Liver (tissue), 10 donors: ENCODE measurements at places on chromosomes 6 and 20.

DNA sequence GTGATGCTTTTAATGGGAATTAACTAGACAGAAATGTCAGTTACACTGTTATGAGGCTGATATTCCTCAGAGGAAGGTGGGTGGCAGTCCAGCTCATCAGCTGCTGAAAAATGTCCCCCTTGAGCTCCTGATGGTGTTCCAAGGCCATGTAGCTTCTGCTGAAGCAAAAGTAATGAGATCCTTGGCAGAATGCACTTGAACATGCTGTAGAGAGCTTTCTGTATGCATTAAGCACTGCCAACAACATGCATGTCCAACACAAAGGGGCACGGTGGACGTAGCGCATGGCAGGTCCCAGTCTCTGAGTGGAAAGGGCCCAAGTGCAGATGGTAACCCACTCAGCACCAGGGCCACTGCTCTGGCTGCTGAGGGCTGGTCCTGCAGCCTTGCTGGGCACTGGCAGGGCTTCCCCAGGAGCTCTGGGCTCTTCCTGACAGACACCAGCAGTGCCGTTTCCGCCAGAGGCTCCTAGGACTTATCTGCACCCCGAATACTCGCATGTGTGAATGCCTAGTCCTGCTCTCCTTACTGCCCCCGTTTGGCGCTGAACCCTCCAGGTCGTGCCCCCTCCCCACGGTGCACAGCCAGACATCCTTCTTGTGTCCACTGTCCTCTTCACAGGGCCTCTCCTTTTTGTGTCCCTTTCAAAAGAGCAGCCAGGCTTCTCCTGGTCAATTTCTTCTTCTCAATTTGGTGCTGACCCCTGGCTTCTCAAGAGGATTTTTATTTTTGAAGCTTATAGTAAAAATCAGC, 18.6 kb upstream of the SYNDIG1 start:
- no peak for DNase-seq

- DNase-seq = no peak
Observed at GRCh38 chr6:121932076-121932991, 467.1 kb upstream of the HSF2 start.

- no peak for DNase-seq
Observed at GRCh38 chr6:6943421-6943820, 164.3 kb upstream of the RREB1 start.

- DNase-seq = peak; percentile 76
Observed at GRCh38 chr6:37029249-37029971, 24.0 kb downstream of the FGD2 start.

DNA sequence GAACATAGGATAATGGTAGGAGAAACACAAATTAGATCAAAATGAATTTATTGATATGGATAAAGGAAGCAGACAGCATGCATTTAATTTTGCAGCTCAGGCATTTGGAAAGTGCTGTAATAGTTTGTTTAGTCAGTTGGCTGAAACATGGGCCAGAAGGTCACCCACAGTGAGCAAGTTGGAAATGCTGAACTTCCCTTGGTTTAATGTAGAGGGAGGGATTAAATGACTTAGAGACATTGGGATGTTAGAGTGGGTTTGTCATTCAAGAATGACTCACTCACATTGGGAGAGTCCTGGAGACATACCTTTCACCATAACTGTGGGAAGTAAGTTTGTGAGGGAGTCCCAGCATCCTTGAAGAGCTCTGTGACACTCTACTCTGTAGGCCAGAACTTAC, 231.5 kb upstream of the PLCB4 start:
- DNase-seq = no peak

- DNase-seq = no peak
Observed at GRCh38 chr6:1616701-1617463, 7.2 kb downstream of the FOXC1 start.

DNA sequence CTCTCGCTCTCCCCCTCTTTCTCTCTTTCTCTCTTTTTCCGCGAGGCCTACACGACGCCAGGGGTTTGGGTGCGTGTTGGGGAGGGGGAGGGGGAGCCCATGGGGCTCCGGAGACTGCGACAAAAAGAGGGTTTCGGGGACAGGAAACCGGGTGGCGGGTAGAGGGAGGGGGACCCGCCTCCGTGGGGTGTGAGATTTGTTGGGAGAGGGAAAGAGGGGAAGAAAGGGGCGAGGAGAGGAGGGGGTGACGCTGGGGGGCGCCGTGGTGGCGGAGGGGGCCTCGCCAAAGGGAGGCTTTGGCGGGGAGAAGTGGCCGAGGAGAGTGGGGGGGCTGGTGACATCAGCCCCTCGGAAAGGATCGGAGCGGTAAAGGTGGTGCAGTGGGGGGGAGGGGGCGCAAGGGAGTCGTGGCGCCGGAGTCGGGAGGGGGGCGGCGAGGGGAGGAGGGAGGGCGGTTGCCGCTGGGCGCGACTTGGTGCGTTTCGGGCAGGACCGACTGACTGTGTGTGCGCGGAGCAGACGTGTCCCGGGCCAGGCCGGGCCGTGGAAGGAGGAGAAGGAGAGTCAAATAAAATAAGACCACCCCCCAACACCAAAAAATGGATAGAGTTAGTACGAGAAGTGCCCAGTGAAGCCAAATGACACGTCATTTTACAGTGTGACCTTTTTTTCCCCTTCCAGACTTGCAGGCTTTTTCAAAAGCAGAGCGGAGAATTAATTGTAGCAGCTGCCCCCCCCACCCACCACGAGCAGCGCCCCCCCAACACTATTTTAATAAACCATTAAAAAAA, 39.8 kb downstream of the GNAS start:
- DNase-seq = peak; percentile 76

GRCh38 chr6:126056355-126057004, 70.1 kb downstream of the TRMT11 start:
- no peak for DNase-seq

- DNase-seq = no peak
Observed at GRCh38 chr20:21214431-21214830, 88.5 kb downstream of the KIZ start.

DNA sequence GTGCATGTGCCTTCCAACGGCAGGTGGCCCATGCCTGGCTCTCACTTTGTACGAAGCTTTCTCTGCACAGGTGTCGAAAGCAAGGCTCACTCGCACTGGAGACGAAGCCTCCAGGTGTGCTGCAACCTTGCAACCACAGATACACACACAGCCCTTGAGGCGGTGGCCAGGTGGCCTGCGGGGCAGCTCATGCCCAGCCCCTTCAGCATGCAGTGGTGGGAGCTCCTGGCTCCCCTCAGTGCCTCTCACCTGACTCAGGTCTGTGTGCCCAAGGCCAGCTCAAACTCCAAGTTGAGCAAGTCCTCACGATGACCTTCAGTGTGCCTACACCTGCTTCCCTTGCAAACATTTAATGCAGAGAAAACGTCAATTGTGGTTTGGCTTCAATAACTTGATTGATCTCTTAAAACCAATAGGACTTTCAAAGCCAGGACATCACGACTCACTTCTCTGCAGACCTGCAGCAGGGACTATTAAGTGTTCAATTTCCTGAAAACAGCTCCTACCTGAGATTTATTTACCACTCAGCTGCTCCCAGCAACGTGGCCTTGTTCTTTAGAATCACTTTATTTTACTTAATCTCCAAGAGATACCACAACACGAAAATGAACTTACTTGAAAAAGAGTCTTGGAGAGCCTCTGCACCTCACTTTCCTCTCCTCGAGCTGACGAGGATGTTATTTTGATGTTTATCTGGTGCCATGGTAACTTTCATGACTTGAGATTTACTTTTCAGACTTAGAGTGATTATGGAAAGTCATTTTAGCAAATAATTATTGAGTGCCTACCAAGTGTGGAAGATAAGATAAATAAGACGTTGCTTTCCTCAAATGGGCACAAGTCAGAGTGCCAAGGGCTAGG, 86.3 kb downstream of the SLC22A23 start:
- no peak for DNase-seq

DNA sequence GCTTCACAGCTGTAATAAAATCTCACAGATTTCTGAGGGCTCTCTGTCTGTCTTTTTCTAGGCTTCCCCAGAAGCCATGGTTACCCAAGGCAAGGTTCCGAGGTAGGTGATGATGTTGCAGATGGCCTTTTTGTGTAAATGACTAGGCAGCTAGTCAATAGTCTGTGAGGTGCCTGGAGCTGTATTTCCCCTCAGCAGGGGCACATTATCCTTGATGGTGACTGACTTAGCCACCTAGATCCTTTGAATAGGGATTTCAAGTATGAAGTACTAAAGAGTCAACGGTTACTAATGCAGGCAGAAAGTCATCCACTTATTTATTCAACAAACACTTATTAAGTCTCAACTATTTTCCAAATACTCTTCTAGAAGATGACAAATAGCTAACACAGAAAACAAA, 49.3 kb upstream of the L3MBTL3 start:
- no peak for DNase-seq

- no peak for DNase-seq
Observed at GRCh38 chr6:38715016-38715689, at the start of gene DNAH8. Gene DNAH8 (plus strand): TSS chr6:38715311. CDS start chr6:38722810, 7,499 bp downstream.

GRCh38 chr6:136330634-136331033, 41.0 kb upstream of the BCLAF1 start:
- no peak for DNase-seq

- DNase-seq = no peak
Observed at GRCh38 chr6:145036236-145036635, 699.1 kb downstream of the EPM2A start.

GRCh38 chr6:135306740-135307420, 125.8 kb downstream of the MYB start:
- DNase-seq = no peak

DNA sequence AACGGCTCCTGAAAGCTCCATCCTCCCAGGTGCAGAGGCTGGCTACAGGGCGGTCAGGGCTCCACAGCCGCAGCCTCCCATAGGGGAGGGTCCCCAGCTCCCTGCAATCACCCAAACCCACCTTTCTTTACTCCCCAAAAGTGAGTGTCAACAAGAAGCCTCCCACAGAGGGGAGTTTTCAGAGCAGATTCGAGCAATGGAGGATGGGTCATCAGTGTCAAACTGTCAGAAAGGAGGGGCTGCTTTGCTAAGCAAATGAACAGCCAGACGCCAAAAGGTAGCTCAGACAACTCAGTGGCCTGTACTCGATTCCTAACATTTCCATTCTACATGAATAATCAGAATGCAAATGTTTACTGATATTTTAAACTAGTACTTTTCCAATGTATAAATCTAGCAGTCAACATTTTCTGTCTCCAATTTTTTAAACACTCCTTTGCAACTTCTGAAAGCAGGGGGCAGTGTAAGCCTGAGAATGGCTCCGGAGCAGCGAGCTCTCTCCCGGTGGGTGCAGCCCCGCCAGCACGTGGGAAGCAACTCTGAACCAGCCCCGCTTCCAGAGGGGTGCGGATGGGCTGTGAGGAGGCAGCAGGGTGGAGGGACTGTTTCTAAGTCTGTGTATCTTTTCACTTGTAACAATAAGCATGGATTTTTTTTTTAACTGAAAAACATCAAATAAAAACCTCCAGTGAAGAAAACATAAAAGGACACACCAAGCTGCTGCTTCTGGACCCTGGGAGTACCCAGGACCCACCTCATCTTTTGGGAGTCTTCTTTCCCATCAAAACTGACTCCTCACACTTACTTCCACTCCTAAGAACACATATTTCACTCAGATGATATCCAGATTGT, 54.9 kb downstream of the TAF4 start:
- DNase-seq = peak; percentile 60

DNA sequence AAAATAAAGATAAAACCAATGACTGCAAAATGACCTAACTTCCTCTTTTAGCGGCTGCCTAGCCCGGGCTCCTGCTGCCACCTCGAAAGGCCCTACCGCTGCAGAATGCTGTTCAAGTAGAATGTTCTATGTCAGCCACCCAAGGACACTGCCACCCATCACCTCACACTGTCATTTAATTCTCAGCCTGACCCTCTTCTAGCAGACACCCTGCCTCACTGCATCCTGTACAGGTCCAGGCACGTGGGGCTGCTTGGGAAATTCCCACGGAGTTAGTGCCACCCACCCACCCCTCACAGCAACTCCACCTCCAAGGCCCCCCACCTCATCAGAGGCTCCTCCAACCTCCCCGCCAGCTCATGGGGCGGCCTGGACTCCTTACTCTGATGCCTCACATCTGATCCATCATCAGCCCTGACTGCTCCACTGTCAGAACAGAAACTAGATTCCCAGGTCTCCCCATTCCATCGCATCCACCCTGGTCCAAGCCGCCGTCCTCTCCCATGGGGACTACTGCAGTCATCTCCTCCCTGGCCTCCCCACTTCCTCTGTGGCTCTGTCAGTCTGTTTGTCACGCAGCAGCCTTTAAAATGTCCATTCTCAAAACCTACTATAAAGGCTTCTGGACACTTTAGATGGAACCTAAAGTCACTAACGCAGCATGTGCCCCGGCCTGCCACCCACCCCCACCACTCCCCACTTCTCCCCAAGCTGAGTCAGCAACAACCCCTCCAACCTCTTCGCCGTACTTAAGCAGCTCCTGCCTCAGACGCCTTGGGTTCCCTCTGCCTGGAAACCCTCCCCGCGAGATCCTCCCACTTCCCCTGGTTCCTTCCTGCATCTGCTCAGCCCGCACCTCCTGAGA, 17.0 kb downstream of the NFATC2 start:
- DNase-seq = no peak

DNA sequence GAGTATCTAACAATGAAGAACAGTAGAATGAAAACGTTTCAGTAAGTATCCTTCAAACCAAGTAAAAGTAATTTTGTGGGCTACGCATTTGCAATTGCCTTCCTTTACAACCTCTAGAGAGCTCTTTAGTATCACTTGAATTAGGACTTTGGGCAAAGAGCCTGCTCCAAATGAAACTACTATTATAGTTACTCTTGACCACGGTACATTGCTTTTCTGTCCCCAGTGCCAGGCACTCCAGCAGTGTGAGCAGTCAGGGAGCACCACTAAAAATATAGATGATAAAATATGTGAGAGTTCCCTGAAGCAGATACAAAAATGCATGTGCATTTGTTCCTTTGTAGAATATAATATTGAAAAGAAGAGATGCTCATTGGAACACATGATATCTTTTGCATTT, 450.1 kb upstream of the MANEA start:
- no peak for DNase-seq

DNA sequence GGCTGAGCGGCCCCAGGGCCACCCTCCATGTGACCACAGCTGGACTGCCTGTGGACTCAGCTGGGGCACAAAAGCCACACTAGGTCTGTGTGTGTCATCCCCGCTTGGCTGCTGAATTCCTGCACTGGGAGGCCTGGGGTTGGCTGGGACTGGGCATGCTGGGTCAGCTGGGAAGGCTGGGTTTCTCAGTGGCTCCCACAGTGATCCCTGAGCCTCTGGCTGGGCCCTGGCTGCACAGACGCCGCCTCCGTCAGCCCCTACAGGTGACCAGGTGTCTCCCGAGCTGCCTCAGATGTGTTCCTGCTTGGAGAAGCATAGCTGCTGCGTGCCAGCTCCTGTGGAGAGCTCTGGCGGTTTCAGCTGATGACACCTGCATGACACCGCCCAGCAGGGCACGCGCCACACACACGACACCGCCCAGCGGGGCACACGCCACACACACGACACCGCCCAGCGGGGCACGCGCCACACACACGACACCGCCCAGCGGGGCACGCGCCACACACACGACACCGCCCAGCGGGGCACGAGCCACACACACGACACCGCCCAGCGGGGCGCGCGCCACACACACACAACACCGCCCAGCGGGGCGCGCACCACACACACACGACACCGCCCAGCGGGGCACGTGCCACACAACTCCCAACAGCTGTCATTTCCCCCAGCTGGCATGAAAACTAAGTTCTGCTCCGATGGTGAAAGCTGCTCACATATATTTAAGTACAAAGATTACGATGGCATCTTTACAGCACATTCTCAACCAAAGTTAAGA, 88.8 kb downstream of the TAF4 start:
- DNase-seq = no peak
